ENCODE measurements at places on chromosomes 1 and 21.
A peak's percentile ranks its signal among the peaks of the same experiment; 100 is the strongest.

DNA sequence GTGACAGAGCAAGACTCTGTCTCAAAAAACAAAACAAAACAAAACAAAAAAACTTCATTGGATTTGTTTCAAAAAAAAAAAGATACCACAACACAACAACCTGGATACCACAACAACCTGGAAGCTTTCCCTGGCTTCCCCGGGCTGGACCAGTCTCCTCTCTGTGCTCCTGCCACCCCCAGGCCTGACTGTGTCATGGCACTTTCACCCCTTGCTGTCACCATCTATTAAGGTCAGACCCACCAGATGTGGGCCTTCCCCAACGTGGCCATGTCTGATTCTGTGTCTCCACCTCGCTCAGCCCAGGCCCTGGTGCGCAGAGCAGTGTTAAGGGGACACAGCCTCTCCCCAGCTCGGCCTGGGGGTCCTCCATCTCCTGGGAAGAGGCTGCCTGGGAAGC, 28.3 kb upstream of the ACOT11 start:
- no peak for DNase-seq

GRCh38 chr1:187275985-187276575, 447.3 kb downstream of the PLA2G4A start:
- no peak for DNase-seq

DNA sequence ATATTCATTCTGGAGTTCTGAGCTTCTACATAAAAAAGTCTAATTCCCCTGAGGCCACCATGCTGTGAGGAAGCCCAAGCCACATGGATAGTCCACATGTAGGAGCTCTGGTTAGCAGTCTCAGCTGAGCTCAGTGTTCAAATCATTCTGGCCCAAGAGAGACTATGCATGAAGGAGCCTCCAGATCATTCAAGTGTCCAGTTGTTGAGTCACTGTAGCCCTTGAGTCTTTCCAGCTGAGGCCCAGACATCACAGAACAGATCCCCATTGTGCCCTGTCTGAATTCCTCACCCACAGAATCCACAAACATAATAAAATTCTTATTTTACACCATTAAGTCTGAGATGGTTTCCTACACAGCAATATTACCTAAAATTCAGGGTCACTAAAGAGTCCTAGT, 107.0 kb upstream of the NGF start:
- no peak for DNase-seq

DNA sequence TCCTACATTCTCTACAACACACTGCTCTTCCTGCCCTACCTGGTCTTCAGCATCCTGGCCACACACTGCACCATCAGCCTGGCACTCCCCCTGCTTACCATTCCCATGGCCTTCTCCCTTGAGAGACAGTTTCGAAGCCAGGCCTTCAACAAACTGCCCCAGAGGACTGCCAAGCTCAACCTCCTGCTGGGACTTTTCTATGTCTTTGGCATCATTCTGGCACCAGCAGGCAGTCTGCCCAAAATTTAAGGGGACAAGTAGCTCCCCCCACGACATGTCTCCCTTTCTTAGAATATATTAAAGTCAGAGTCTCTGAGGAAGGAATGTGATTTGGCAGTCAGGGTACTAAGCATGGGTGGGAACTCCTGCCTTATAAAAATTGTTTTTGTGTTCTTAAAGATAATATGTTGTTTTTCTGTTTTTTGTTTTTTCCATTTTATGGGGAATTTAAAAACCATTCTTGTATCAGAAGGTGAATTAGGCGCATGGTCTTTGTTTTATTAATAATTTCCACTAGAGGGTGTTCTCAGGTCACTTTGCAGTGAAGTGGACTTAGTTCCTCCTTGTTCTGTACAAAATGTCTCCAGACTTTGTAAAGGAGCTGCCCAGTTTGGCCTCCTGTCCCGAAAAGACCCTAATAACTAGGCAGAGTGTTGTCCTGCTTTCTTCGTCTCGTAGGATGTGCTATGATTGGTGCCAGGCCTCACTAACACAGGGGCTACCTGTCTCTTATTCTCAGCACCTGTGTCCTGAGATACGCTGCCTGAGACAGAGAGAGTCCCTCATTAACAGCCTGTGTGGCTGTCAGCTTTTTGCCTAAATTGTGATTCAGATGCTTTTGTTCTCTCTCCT, 13.1 kb downstream of the UBIAD1 start:
- DNase-seq, result peak; percentile 26

DNA sequence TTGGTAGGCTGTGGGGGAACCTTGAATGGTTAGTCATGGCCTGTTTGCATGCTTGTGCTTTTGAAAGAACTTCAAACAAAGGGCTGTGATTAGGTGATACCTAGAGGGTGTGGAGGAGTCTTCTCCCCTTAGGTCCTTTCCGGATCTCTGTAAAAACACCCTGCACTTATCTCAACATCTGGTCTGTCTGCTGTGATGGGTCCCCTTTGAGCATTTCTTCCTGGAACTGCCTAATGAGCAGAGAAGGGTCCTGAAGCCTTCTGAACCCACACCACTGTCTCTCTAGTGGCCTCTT, 59.6 kb downstream of the HUNK start:
- no peak for DNase-seq

DNA sequence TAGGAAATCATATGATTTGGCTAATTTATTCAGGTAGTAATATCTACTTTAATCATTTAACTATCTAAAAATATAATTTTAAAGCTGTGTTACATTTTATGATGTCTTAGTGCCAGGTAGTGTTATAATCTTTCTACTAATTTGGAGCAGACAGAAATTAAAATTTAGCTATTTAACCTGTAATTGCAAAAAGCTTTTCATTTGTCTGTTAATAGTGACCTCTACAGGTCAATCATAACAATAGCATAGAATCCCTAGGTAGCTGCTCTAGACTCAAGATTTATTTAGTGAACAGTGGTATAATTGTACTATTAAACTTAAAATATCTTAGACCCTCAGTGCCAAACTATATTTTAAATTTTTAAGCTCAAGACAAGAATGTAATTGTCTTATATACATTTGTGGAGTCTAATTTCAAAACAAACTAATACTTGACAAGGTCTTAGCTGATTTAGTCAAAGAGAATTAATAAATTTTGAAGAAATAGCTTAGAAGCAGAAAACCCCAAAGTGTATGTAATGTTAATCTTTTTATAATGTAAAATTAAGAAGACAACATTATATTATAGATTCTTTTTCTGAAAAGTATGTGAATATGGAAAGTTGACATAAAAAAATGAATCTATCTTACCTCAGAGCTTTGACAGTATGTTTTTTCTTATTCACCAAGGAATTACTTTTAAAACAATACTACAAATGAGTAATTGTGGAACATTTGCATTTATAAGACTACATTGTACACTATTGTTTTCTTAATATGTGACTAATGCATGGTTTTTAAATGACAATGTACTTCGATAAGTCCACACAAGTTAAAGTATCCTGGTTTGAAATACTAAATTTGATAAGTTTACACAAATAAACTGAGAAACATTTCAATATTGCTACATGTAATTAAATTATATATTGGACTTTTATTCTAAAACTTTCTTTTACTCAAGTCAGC, 64.1 kb upstream of the RNPC3 start:
- peak; percentile 48 for DNase-seq

- DNase-seq, result no peak
Observed at GRCh38 chr1:232682248-232682647, 52.3 kb upstream of the SIPA1L2 start.

DNA sequence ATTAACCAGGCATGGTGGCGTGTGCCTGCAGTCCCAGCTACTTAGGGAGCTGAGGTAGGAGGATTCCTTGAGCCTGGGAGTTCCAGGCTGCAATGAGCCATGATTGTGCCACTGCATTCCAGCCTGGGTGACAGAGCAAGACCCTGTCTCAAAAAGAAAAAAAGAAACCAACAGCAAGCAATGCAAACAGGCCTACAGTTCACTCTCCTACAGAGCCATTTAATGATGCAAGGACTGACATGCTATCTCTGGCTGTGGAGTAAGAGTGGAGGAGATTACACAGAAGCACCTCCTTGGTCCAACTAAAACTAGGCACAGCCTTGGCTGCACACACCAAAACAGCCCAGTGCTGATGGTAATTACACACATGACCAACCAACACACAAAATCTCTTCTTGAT, 127.5 kb upstream of the SOD1 start:
- DNase-seq, result no peak

DNA sequence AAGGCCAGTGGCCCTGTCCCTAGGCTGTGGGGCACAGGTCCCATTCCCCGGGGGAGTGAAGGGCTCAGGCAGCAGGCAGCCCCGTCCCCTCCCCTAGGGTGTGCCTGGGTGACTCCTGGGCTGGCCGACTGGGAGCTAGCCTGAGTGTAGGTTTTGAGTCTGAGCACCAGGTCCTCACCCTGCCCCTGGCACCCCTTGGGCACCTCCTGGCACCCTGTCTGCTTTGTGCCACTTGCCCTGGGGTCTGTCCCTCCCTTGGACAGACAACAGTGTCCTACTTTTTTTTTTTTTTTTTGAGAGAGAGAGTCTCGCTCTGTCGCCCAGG, 24.2 kb downstream of the RRP1 start:
- no peak for DNase-seq

DNA sequence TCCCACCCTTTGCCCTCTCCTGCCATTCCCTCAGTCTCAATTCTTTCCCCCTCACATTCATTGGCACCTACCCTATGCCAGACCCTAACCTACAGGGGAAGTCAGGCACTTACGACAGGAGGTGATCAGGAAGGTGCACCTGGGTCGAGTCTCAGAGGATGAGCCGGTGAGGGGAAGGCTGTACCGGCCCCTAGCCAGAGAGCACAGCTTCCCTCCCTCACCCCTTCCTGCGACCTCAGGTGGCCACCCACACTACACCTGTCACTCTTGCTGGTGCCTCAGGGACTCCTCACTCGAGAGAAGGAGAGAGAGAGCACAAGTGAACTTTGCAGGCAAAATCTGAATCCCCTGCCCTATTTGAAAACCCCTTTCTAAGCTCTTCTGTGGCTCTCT, 1.7 kb upstream of the MYOM3 start:
- DNase-seq, result no peak

DNA sequence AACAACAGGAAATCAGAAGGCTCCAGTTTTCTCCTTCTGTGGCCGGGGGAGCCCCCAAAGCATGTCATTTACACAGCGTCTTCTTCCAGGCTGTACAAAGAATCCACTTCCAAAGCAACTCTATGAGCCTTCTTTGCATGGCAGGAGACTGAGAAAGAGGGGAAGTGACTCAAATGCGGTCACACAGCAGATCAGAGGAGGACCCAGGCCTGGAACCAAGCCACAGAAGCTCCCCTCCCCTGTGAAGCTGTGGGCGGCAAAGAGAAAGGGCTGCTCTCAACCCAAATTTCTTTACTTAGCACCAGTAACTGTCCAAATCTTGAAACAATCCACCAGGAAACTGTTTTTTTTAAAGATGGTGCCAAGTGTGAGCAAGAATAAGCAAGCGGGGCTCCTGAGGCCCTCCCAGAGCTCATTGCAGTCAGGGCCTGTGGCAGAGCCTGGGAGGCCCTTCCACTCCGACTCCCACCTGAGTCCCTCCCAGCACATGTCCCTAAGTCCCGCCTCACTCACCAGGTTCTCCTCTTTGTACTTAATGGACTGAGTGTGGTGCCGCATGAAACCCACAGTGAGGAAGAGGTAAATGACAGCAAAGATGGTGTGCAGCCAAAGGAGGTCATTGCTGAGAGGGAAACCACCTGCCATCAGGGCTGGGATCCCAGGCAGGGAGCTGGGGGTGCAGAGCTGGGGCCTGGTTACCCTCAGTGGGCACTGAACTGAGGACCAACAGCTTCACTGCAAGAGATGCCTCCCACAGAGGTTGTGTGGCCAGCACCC, 15.9 kb downstream of the TMEM63A start:
- DNase-seq, result peak; percentile 52

GRCh38 chr1:185495007-185495406, 178.0 kb upstream of the IVNS1ABP start:
- no peak for DNase-seq

DNA sequence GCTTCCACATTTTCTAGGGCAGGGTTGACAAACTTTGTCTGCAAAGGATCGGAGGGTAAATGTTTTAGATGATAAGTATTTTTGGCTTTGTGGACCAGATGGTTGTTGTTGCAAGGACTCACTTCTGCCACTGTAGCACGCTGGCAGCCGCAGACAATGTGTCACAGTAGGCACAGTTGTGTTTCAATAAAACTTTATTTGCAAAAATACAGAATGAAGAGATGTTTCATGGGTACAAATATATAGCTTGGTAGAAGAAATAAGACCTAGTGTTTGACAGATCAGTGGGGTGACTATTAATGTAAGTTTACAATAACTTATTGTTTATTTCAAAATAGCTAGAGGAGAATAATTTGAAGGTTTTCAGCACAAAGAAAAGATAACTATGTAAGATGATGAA, 127.8 kb downstream of the GRIK3 start:
- DNase-seq, result no peak

- DNase-seq, result no peak
Observed at GRCh38 chr1:113190078-113190477, 117.1 kb downstream of the LRIG2 start.

GRCh38 chr1:201586806-201587205, 47.9 kb downstream of the NAV1 start:
- no peak for DNase-seq

DNA sequence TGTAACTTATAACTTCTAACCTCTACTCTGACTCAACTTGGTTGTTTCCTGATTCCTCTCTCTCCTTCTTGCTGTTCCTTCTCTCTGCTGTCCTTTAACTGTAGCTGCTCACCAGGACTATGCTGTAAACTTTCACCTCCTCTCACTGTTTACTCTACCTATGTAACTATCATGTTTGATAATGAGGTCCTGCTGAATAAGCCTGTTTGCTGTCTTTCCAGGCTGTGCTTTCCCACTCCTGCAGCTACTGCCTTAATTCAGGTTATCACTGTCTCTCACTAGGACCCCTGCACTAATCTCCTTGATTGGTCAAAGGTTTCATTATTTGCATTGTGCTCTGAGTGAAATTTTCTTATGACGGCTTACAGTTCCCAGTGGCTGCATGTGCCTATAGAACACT, 633.9 kb upstream of the PTBP2 start:
- DNase-seq, result no peak

- DNase-seq, result no peak
Observed at GRCh38 chr1:3687504-3687903, 35.2 kb downstream of the TP73 start.

All from GM23248 (cell line).